ENCODE measurements at places on chromosomes 6 and 20. TPM values are rescaled to one million over a fixed set of nuclear protein-coding genes. Genes with fewer than 3 reads are reported as not detected.

- no peak for DNase-seq
Observed at GRCh38 chr6:13044896-13045295, 283.4 kb downstream of the TBC1D7 start.

- no peak for DNase-seq
Observed at GRCh38 chr6:157754351-157754750, 68.7 kb upstream of the SNX9 start.

GRCh38 chr6:33591424-33592032, 11.5 kb upstream of the BAK1 start:
- DNase-seq: no peak

DNA sequence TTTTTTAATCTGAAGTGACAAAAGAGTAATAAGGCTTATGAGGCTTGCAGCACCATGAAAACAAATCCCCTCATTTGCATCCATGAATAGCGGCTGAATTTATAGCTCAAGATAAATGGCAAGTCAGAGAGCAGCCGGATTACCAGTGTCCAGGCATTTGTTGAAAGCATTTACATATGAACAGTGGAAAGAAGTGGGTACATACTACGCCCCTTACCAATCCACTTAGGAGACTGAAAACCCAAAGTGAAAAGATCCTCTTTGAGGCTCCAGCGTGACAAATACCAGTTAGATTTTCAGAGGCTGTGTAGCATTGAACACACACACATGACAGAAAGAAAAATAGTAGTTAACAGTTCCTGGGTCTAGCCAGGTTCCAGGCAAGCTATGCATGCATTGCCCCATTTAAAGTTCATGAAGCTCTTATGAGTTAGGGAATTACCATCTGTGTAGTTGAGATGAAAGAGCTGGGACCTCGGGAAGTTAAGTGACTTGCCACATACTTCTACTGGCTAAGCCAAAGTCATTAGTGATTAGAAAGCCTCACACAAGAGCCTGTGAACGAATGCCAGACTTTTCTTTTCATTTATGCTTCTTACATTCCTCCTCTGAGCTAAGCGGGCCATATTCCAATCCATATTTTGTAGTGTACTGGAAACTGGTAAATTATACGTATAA, 28.3 kb upstream of the NHSL1 start:
- no peak for DNase-seq

DNA sequence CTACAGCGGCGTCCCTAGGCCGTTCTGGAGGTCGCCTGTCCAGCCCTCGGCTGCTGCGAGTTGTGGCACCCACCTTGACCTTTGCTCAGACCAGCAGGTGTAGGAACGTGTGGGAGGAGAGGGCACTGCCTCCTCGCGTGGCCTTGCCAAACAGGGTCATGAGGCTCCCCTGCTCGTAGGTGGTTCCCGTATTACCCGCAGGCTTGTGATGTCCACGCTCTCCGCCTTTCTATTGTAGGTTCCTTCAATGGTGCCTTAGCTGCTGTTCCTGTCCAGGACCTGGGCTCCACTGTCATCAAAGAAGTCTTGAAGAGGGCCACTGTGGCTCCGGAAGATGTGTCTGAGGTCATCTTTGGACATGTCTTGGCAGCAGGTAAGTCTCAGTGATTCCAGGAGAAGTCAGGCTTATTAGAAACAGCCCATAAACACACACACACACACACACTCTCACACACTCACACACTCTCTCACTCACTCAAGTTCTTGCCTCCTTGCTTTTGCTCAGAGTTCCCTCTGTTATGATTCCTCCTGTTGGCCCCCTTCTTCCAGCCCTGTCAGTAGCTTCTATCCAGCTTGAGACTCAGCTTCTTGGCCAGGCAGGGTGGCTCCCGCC, 942 bp downstream of the ACAT2 start:
- no peak for DNase-seq

DNA sequence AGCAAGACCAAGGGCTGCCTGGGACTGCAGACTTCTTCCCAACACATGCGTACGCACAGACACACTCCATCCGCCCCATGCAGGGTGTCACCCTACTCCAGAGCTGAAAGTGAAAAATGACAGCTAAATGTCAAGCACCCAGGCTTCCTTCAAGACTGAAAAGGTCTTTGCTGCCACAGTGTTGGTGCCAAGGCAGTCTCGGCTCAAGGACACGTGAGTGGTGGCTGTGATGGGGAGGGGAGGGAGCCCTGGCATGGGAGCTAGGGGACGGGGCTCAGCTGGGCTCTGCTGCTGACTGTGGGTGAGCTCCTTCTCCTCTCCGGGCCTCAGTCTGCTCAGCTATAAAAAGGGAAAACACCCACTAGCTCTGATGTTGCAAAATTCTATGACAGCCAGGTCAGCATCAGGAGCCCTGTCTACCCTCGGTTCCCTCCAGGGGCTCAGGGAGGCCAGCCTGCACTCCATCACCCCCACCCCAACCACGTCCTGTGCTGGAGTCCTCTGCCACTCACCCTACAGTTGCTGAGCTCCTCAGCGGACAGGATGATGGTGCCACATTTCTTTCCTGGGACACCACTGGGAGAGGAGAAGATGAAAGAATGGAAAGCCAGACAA, 47.6 kb downstream of the CPNE5 start:
- DNase-seq: no peak

- no peak for DNase-seq
Observed at GRCh38 chr6:168216117-168216516, 103.5 kb downstream of the DACT2 start.

- DNase-seq: no peak
Observed at GRCh38 chr6:168609026-168609685, 168.2 kb downstream of the SMOC2 start.

The GHRH gene
- polyA plus RNA-seq: not detected

Data from right renal pelvis (tissue), 4 donors.